Retinal pigment epithelial cell (primary cell): ENCODE measurements at places on chromosomes 4 and X.

- no peak for DNase-seq
Observed at GRCh38 chr4:56656346-56656643, 24.8 kb downstream of the HOPX start.

DNA sequence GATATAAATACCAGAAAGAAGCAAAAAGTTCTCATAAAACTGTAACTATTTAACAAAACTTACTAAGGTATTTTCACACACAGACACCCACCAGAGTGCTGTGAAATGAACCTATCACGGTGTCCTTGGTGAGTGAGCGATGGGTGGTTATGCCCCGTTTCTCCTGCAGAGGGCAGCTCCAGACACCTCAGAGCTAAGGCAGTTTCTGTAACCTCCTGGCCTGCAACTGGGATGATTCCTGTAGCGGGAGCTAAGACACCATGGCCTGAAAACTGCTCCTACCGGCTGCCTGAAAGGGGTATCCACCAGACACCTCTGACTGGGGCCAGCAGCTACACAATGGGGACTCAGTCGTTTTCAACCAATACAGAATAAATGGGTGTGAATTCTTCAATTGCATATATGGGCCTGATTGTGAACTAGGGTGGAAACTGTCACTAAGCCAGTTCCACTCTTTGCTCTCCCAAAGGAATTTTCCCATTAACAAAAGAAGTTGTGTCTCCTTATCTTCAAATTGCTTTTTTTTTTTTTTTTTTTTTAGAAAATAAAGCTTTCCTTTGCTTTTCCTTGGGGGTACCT is 2375.8 kb upstream of the TENM3 start:
- DNase-seq, result no peak

DNA sequence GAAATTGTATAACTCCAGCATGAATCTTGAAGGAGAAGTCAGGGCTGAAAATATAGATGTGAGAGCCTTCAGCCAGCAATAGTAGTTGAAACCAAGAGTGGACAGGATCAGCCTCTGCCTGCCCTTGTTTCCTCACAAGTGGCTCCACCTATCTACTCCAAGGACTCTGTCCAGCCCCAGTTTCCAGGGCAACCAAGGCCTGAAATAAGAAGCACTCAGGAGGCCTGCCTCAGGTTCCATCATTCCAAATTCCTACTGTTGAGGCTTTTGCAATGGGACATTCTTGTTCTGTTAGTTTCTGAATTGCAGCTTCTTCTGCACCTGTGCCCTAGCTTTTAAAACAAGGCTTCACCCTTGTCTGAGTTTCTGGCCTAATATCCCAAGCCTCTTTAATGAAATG is 41.6 kb downstream of the TRPC5OS start:
- DNase-seq, result no peak

- no peak for DNase-seq
Observed at GRCh38 chr4:101667348-101667747, 123.2 kb upstream of the BANK1 start.

DNA sequence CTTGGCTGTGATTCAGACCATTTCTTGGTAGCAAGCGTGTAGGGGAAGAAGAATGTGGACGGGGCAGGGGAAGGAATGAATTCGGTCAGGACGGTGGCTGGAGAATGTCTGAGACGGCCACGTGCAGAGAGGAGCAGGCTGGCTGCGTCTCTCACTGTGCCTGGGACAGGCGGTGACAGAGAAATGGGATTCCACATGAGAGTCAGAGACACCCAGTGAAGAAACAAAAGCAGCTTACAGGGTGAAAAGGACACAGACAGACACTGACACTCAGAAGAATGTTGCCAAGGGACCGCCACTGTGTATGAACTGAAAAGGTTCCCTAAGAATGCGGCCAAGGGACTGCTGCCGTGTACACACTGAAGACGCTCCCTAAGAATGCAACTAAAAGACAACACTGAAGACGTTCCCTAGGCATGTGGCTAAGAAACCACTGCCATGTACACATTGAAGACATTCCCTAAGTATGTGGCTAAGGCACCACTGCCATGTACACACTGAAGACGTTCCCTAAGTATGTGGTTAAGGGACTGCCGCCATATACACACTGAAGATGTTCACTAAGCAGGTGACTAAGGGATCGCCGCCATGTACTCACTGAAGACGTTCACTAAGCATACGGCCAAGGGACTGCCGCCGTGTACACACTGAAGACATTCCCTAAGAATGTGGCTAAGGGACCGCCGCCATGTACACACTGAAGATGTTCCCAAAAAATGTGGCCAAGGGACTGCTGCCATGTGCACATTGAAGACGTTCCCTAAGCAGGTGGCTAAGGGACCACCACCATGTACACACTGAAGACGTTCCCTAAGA is 49.1 kb downstream of the DHRSX start:
- DNase-seq, result no peak

DNA sequence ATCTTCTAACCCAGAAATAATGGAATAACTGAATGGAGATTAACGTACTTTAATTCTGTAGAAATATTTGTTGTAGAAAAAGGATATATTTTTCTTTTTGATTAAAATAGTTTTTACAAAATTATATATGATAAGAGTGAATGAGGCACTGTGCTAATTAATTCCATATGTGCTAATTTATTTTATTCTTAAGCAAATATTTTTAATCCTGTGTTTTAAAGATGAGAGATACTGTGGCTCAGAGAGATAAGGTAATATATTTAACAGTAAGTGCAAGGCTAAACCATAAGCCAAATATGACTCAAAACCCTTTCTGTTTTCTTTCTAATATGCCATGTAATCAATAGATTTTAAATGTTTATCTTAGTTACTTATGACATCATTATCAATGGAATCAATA is 88.2 kb downstream of the EMCN start:
- DNase-seq, result no peak

DNA sequence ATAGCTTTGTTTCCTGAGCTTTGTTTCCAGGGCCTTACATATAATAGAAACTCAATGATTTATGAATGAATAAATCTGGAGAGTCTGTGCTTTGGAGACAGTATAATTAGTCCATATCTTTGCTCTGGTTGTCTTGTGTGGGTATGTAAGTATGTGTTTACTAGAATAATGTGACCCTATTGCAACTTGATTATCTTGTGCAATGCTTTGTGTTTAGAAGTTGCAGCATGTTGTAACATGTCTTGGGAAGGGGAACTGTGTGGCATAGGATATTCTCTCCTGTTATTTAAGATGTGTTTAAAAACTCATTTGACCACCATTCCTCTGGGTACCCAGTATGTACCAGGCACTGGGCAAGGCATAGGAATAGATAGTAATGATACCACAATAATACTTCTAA is 6.1 kb downstream of the SPATA18 start:
- no peak for DNase-seq

DNA sequence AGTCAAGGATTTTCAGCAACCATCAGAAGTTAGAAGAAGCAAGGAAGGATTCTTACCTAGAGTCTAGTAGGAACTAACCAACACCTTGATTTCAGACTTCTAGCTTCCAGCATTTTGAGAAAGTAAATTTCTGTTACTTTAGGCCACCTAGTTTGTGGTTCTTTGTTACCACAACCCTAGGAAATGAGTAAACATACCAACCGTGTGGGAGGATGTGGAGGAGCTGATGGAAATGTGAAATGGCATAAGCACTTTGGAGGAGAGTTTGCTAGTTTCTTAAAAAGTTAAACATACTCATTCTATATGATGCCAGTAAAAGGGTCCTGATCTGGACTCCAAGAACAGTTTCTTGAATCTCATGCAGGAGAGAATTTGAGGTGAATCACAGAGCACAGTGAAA is 679.4 kb downstream of the PDHA2 start:
- DNase-seq, result no peak

GRCh38 chr4:142383800-142384470 is 462.2 kb downstream of the INPP4B start:
- peak; percentile 92 for DNase-seq

GRCh38 chr4:19002170-19002569 is 980.6 kb upstream of the LCORL start:
- no peak for DNase-seq

DNA sequence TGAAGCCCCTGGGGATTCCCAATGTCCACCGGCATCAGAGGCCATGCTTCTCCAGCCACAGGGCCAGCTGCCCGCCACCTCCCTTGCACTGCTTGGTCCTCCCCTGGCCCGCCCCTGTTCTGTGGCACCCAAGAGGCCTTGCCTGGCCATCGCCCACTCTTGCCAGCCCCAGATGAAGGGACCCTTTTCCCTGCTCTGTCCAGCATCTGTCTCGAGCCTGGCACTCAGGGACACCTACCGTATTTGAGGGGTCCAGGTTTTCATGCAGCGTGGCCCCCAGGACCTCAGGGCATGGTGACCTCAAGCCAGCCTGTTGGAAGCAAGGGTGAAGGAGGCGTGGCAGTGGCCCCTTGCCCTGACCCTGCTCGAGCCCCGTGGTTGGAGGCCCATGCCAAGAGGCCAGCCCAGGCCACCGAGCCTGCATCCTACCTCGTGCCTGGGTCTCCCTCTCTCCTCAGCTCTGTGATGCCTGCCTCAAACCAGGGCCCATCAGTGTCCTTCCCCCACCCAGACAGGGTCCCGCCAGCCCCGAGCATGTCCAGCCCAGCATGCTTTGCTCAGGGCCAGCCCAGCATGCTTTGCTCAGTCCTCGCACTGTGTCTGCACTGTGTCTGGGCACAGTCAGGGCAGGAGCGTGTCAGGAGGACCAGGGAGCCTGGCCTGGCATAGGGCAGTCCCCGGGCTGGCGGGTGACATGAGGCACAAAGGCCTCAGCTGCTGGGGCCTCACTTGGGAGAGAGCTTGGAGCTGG is 14.3 kb upstream of the FGFR3 start:
- DNase-seq, result no peak

GRCh38 chr4:19401301-19402080 is 850.2 kb upstream of the SLIT2 start:
- DNase-seq, result no peak

DNA sequence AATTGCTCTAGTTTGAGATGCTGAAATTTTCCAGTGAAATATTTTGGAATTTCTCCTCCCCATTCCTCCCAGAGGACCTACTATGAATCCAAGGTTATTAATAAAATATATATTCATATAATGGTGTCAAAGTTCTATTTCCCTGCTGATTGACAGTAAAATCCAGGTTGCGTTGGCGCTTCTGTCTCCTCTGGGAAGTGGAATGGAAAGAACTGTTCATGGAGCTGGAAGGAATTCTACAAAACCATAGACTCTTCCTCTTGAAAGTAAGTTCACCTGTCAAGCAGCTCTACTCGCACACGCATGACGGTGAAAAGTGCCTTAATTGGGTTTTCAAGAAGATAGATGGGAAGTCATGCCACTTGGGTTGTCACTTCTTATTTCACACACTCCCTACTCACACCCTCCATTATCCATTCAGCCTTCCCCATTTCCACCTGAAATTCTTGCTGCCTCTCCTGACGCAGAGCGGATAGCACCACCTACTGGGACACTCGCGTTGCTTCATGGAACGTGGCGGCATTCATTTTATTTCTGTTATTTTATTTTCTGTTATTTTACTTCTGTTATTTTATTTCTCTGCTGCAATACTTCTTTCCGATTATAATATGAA is 351.6 kb downstream of the NLGN4X start:
- DNase-seq, result no peak

DNA sequence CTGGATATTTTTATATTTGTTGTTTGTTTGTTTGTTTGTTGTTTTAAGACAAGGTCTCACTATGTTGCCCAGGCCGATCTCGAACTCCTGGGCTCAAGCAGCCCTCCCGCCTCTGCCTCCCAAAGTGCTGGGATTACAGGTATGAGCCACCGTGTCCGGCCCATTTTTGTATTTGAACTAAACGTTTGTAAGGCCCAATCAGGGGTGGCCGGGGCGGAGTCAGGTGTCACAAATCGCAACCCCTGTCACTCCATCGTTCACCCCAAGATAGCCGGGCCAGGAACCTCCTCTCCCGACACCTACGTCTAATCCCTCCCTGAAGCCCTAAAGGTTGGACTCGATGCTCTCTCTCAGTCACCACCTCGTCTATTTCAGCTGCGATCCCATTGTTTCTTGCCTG is 722 bp upstream of the EFHC2 start:
- DNase-seq, result no peak

- no peak for DNase-seq
Observed at GRCh38 chr4:56186808-56187523, 200.3 kb downstream of the AASDH start.

DNA sequence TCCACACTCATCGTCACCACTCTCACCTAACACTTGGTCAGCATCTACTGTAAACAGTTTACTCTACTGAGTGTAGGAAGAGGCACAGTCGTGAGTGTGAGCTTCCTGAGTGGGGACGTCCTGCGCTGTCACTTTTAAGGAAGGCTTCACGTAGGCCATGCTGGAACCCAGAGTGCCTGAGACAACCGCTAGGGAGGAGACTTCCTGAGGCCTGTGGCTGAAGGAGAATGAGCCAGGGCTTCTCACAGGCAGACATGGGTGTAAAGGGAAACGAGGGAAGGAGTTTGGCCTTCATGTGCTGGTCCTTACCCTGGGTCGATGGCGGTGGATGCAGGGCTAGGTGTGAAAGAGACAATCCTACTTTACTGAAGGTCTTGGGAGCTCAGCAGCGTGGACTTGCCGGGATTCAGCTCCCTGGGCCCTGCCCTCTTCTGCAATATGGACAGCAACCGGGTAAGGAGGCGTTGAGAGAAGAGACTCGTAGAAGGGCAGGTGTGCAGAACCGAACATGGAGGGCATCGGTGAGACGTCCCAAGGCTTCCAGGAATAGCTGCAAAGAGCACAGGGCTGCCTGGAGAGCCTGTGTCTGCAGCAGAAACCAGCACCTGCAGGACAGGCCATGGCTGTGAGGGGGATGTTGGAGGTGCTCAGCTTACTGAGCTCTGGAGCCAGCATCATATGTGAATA is 48.7 kb upstream of the TLR3 start:
- no peak for DNase-seq

GRCh38 chr4:36254371-36254770 is 10.1 kb upstream of the ARAP2 start:
- no peak for DNase-seq

GRCh38 chr4:39637586-39638353 is 895 bp downstream of the SMIM14 start:
- DNase-seq, result peak; percentile 40

DNA sequence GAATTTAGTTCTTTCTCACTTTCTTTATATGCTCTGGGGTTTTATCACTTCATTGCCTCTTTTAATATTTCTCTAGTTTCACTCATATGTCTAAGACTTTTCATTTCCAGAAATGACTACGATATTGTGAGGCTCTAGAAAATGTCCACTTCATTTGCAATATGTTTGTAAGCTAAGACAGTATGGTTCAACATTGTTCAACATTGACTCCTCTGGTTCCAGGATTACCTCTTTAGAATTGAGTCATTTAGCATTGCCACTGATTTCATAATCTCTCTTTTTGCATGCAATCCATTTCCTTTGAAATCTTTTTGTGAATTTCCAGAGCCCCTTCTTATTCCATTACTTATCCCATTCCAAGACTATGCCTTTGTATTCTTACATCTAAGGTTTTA is 32.3 kb downstream of the BBS12 start:
- no peak for DNase-seq
